ENCODE measurements at places on chromosomes 1 and 21.

DNA sequence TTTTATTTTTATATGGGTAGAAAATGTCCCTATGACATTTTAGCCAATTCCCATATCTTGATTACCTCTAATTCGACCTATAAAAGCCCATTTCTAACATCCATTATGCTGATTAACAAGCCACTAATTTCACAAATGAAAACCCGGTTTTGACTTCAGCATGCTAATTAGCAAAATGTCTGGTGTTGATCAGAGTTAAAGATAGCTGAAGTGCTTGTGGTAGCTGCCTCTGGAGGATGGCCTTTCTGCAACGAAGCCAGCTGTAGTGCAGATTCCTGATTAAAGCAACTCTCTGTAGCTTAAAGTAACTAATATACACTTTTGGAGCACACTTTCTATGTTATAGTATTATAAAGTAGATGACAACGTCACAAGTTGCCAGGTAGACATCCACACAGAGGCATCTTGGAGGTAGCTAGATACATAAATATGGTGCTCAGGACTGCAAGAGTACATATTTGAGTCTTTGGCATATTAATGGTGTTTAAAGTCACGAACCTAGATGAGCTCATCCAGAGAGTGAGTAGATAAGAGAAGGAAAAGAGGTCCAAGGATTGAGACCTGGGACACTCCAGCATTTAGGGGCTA, 239.5 kb downstream of the BRINP2 start:
- DNase-seq = no peak

GRCh38 chr1:229434641-229435051, 752 bp upstream of the ACTA1 start:
- no peak for DNase-seq

GRCh38 chr1:114735479-114735878, 18.9 kb upstream of the NRAS start:
- DNase-seq = no peak

GRCh38 chr21:46096596-46097335, 1.1 kb upstream of the COL6A2 start:
- DNase-seq = no peak

DNA sequence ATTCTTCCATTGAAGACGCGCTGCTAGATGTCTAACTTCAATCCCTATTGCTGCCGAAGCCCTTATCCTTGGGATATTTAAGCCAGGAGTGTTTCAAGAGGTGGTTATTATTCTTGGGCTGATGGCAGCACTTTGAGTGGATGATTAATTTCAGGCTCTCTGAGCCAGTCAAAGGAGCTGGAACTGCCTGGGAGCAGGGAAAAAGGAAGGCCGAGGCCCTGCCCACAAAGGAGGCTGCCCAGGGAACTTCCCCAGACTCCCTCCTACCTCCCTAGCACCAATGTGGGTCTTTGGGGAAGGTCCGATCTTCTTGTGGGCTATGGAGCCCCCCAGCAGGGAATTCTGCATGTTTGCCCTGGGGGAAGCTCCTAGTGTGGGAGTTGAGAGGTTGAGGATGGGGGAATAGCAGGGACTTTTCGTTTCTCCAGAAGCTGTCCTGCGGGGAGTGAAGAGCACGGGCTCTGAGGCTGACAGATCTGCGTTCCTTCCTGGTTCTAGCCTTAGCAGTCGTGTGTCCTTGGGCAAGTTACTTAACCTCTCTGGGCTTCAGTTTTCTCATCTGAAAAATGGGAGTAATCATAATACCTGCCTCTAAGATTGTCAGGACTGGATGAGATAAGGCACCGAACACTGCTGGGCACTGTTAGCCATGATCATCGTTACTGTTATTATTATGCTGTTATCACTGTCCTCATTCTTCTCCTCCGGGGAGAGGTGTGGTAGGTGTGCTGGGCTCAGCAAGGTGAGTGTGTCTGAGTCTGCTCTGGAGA, 6.3 kb downstream of the KCNQ4 start:
- DNase-seq = no peak

DNA sequence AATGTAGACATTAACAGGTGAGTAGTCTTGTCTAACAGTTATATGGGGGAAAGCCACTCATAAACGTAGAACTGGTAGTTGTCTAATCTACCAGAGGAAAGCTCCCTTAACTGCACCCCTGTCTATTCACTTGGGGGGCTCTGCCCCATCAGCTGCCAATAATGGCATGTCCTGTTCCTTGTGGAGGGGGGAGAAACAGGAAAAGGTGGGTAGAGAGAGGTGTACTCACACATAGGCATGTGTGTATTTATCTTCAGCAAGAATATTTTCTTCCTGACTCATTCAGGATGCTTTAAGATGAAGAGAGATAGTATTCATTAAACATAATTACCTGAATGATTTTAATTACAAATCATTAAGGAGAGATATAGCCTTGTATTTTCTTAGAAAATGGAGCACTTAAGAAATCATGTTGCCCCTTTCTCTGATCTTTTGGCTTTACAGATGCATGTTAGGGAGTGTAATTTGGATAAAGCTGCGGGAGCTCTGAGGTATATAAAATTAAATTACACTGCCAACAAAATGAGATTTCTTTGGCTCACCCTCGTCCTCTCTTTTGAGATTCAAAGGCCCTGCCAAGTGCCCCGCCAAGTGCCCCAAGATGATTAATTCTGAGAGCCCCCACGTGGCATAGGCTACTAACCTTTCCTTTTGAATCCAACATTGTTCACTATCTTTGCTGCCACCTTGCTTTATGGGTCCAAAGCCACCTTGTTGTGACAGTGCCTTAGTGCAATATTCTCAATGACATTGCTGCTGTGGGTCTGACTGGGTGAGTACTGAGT, 286.3 kb upstream of the LYPLAL1 start:
- no peak for DNase-seq

GRCh38 chr1:31927661-31927980, 10.5 kb downstream of the PTP4A2 start:
- no peak for DNase-seq

DNA sequence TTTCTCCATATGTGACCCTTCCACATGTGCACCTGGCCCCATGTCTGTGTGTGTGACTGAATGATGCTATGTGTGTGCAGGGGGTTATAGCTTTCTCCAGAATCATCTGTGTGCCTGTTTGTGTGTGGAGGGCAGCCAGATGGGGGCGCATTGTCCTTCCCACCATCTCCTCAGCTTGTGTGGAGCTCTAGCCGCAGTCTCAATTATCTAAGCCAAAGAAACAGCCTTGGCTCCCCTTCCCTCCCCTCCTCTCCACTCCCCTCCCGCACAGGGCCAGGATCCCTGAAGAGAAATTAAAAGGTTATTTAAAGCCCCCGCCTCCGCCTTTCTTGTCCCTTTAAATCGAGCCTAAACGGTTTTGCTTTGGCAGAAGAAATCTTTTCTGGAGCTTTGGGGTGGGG, 1.8 kb upstream of the DMBX1 start:
- DNase-seq = no peak

DNA sequence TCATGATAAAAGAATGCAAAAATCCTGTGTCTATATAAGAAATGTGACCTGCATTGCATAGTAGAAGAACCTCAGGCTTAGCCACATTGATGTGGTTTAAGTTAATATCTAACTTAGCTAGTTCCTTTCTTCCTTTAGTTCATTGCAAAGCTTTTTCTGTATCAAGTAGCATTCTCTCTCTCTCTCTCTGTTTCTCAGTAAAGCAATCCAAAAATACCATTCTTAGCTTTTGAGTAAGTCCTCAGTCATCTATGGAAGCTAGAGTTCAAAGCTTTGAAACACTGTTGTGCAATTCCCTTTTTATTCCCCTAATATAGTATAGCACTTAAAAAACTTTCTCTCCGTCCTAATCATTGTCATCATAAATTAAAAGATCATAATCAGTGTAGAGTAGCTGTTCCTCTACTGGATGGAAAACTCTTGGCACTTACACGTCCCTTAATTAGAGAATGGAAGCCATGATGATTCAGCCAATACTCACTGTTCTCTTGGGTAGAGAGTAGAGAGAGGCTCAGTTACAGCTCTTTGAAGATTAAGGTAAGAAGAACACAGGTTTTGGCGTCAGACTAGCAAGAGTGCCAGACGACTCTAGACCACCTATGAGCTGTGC, 350.3 kb upstream of the LYPLAL1 start:
- no peak for DNase-seq

GRCh38 chr1:16441282-16441665, 750 bp downstream of the NECAP2 start:
- DNase-seq = no peak

DNA sequence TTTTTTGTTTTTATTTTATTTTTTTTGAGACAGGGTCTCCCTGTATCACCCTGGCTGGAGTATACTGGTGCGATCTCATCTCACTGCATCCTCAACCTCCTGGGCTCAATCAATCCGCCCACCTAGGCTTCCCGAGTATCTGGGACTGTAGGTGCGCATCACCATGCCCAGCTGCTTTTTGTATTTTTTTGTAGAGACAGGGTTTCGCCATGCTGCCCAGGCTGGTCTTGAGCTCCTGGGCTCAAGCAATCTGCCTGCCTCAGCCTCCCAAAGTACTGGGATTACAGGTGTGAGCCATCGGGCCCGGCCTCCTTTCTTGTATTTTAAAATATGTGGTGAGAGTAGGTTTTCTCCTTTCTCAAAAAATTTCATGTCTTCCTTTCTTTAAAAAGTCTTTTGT, 122.6 kb downstream of the XPR1 start:
- no peak for DNase-seq

- no peak for DNase-seq
Measured at GRCh38 chr1:211549092-211549711, 29.8 kb downstream of the SLC30A1 start.

DNA sequence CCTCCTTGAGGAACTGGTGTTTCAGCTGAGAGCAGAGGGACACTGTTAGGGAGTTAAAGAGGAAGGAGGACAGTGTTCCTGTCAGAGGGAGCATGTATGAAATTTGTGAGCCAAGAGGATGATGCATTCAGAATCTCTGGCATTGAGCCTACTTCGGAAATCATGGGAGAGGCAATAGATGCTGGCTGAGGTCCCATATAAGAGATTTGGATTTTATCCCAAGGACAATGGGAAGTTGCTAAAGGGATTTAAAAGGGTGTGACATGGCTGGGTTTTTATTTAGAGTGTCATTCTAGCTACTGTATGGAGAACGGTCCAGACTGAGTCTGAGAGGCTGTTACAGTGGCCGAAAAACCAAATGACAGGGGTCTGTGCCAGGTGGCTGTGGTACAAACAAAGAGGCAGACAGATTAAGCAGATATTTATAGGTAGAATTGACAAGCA, 403.2 kb upstream of the B3GALT2 start:
- no peak for DNase-seq

GRCh38 chr1:208217781-208218180, 26.4 kb downstream of the PLXNA2 start:
- DNase-seq = no peak

- no peak for DNase-seq
Measured at GRCh38 chr1:156135930-156136871, 17.2 kb upstream of the SEMA4A start.

- DNase-seq = peak; percentile 43
Measured at GRCh38 chr1:52552236-52552504, 722 bp downstream of the TUT4 start.

DNA sequence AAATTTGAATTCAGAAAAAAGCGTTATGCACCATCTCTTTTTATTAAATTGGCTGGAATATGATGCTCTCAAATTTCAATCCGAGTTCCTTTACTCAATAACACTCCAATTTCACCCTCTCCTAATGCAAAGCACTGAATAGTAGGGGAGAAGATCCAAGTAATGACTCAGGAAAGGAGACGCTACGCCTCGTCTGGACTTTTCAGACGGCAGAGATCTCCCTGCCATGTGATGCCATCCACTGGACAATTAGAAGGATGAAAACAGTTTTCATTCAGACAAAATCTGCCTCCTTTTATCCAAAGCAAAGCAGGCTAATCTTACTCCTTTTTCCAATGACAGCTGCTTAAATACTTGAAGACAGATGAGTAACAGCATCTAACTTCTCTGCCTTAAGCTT, 242.4 kb upstream of the GREM2 start:
- no peak for DNase-seq

- DNase-seq = no peak
Measured at GRCh38 chr21:14092834-14093560, 117.8 kb downstream of the LIPI start.

DNA sequence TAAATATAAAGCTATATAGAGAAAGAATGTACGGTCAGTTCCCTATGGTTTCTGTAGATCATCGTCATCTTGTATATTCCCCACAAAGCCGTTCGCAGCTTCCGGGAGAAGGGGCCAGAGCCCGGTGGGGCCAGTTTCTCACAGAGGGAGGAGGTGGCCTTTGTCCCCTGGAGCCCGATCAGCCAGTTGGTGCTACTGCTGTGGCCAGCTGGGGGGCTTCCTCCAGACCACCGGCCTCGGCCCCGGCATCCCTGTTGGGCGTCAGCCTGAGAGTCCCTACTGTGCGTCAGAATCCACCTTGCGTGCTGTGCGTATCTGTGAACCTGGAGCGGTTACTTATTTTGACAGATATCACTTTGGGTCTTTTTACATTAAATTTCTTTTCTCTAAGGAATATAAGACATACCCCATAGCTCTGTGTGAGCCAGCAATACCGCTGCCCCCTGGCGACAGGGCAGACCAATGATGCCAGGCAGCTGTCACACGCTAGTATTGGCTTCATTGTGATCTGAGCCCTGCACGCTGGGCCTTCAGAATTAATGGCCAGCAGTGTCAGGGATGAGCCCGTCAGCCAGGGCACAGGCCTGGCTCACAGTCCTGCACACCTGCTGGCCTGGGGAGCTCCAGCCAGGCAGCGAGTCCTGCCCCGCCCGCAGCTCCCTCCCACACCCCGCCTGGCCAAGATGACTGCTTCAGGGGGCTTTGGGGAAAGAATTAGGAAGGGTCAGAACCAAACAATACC, 145.9 kb downstream of the PGBD5 start:
- no peak for DNase-seq

DNA sequence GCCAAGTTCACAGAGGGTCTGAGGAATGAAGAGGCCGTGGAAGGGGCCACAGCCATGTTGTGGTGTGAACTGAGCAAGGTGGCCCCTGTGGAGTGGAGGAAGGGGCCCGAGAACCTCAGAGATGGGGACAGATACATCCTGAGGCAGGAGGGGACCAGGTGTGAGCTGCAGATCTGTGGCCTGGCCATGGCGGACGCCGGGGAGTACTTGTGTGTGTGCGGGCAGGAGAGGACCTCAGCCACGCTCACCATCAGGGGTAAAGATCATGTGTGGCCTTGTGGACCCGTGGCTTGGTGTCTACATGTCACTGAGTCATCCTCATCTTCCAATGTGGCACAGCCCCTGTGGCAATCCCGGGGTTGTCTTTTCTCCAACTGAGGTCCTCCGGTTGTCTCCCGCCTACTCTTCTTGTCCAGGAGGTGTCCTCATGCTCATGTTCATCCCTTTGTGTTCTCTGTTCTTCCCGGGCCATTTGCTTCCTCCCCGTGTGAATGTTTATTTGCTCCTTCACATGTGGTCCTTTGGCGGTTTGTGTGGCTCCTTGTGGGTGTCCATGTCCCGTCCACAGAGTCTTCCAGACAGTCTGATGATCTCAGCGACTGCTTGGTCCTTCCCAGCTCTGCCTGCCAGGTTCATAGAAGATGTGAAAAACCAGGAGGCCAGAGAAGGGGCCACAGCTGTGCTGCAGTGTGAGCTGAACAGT, 84.2 kb downstream of the OBSCN start:
- DNase-seq = no peak
